Activated CD4-positive, alpha-beta memory T cell treated with anti-CD3 and anti-CD28 coated beads, Interleukin-2, amount 10 ng/mL, durations not matched to agents 7 days and 5 days (primary cell): ENCODE measurements at places on chromosomes 7 and 10.

- no peak for DNase-seq
These were observed 197.4 kb downstream of the SEMA3E start for GRCh38 chr7:83451501-83452045.

DNA sequence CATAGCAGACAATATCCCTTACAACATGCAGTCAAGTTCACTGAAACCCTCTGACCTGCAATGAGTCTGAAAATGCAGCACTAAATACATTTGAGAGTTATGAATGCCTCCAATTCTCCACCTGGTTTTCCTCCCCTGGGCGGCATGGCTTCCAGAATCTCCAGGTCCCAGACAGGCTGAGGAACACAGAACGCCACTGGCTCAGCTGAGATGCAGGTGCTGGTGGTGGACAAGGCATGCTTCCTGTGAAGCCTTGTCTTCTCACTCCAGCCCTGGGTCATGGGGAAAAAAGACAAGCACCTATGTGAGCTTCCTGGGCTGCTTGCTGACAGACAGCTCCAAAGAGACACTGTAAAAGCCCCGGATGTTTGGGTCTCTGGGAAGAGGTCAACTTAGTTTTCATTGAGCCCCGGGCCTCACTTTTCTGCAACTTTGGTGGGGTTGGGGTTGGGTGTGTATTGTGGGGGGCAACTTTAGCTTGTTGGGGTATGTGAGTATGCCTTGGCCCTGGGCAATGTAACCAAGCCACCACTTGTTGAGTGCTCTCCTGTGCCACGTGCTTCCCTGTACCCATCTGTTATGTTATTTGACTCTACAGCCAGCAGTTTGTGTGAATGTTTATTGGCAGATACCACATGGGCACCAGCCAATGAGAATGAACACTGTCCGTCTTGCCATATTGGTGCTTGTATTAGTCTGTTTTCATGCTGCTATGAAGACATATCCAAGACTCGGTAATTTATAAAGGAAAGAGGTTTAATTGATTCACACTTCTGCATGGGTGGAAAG is 127.8 kb downstream of the EMX2 start:
- no peak for DNase-seq

GRCh38 chr7:116230191-116231005 is 20.1 kb downstream of the TES start:
- DNase-seq = no peak

DNA sequence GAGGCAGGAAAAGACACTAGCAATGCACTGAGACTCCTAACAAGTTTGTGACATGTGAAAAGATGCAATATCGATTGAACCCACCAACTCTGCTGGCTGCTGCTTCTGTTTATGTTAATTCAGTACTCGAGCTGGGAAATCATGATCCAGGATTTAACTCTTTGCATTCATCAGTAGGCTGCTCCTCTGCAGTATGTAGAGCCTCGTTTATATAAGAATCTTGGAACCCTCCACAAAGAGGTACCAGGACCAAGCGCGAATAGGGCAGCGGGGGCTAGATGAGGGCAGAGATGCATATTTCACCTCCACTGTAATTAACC is 7.8 kb downstream of the PRKAG2 start:
- no peak for DNase-seq

DNA sequence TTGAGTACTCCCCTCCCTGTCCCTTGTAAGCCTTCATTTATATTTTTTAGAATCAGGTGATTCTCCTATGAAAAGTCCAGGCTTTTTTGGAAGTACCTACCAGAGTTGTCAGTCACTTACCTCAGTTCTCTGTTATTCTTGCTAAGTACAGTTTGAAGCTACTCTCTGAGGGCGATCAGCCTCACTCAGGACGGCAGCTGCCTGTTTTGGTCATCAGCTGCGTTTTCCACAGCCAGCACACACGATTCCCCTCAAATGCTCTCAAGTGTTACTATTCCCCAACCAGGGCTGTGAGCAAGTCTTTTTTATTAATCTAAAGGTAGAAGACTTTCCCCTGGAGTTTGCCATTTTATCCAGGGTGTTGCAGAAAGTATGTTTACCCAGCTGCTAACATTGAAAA is 328.6 kb downstream of the SUGCT start:
- DNase-seq = no peak

DNA sequence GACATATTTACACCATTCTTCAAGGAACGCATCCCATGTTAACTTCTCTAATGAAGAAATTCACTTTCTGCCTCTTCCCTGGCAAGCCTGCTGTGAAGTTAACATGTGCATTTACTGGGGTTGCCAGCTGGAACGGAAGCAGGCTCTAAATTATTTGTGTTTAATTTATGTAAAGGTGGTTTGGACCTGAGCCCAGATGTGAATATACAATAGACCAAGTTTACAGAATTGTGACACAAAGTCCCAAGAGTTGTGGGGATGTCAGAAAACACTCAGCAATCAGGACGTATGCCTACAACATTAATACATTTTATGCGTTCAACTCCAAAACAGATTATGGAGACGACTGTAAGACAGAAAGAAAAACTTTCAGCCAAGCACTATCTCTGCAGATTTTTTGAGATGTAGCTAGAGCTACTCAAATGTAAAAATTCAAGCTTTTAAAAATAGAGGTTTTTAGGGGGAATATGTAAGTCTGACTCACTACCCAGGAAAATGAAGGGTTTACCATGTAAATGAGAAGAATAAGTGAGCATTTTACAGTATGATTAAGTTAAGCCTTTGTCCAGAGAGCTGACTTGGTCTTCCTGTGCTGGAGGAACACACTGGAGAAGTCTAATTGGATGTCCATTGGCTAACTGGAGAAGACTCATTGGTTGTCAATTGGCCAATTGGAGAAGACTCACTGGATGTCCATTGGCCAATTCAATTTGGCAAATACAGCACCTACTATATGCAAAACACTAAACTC is 19.5 kb downstream of the NRP1 start:
- DNase-seq = no peak

GRCh38 chr10:110002801-110003523 is 4.8 kb upstream of the ADD3 start:
- DNase-seq = no peak

- no peak for DNase-seq
These were observed 383.5 kb downstream of the POM121L12 start for GRCh38 chr7:53418834-53419482.

GRCh38 chr10:94200146-94200837 is 162.4 kb downstream of the NOC3L start:
- DNase-seq = no peak

DNA sequence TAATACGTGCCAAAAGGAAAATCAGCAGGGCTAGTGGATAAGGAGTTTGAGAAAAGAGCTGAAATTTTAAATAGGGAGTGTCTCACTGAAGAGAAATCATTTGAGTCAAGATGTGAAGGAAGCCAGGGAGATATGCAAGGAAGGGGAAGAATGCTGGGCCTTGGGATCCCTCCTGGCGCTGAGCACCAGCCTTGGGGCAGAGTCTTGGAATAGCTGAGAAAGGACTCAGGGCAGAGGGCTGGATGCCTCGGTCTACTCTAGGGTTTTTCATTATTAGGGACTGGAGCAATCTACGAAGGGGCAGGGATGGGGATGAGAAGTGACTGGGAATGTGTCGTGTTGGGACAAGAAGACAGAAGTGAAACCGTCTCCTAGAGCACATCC is 484 bp downstream of the ZWINT start:
- no peak for DNase-seq

DNA sequence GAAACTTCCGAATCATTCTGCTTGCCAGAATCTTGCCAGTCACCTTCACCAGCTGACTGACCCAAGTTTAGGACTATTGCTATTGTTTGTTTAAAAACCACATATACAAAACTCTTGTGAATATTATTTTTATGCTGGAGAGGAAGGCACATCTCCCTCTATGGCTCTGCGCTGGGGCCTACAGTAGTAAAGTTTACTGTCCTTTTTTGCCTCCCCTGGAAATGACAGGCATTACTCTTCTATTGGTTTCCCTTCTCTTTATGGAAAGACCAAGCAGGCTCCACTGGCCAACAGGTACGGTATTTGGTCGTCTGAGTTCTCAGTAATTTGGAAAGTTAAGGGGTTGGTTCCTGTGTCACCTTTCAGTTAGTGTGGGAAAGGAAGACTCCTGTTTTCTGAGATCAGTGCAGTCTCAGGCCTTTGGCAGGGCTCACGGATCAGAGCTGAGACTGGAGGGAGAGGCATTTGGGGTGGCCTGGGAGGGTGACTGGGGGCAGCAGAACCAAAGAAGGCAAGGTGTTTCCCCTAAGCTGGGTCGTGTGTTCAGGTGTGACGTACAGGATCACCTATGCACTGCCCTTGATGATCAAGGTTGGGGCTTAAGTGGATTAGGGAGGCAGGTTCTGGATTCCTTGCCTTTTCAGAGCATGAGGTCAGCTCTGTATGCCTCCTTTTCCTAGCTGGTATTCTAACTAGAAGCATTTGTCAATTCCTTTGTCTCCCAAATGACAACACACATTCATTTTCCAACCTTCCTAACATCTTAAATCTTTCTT is 16.0 kb upstream of the KIF5B start:
- DNase-seq = no peak

GRCh38 chr7:22587322-22587721 is 87.3 kb upstream of the STEAP1B start:
- DNase-seq = no peak

DNA sequence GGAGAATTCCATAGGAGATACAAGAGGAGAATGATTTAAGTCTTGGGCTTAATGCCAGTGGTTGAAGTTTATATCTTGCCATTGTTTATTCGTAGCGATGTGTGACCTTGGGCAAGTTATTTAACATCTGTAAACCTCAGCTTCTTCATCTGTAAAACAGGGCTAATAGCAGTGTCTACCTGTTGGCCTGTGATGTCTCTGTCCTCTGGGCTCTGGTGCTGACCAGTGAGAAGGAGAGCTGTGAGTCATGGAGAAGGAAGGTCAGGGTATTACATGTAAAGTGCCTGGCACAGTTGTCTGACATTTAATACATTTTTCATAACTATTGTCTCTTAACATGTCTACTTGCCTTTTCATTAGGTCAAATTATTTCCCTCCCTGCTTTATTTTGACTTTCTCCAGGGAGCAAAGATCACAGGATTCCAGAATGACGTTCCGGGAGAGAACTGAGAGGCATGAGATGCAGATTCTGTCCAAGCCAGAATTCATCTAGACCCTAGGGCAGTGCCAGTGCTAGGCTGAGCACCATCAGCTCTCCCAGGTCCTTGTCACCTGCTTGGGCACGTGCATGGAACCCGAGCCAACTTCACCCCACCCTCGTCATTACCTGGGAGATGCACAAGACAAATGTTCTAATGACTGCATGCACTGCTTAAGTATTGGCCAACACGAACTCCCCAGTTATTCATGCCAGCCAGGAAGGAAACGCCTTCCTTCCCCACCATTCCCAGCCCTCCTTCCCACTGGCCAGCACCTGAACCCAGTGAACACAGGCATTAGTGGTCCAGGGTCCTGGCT is 187.9 kb downstream of the DPY19L1 start:
- DNase-seq = no peak

GRCh38 chr10:52988923-52989322 is 216.3 kb upstream of the MBL2 start:
- DNase-seq = no peak

DNA sequence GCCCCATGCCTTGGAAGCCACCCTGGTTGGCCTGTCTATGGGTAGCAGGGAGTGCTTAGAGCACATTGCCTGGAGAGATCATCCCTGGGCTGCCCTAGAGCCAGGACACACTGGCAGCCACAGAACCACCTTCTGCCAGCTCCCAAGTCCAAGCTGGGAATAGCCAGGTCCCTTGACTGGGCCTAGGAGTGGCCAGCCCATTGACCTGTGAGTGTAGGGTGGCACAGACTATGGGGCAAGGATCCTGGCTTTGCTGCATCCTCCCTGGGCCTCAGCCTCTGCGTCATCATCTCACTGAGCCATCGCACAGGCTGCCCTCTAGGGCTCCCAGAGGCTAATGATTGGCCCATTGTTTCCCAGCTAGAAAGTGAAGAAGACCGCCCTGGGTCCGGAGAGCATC is 7.0 kb downstream of the AQP1 start:
- no peak for DNase-seq
